ENCODE measurements at places on chromosomes 7 and 10. TPM values are rescaled to one million over a fixed set of nuclear protein-coding genes. Genes with fewer than 3 reads are reported as not detected.
A peak's percentile ranks its signal among the peaks of the same experiment; 100 is the strongest.

The PKD1L1 gene
- 0.18 TPM for total RNA-seq

DNA sequence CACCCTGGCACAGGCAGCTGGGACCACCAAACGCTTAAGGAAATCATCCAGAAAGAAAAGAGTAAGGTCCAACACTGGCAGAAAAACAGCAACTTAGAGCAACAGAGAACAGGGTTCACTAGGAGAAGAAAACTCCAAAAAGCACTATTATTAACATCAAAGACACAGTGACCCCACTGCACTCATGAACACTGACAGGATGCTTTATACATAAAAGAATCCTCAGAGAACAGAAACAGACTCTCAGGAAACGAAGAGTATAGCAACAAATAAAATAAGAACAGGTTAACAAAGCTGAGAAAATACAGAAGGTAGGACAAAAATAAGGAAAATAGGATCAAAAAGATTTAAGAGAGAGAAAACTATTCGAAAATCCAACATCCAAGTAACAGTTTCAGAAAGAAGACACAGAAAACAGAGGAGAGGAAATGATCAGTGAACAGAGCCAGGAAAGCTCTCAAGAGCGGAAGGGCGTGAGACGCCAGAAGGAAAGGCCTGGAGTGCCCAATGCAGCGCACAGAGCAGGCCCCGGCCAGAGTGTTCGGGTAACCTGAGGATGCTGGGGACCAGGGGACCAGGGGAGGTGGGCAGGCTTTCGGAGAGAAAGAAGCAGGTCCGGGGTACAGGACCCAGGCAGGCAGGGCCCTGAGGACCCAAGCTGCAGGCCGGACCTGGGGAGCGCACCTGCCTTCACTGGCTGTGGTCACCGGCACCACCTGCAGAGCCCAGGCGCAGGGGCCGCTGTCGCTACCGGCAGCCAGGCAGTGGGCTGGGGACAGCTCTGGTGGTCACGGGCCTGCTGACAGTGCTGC is 258.2 kb downstream of the MAD1L1 start:
- no peak for DNase-seq
- H3K4me1 ChIP-seq = peaks cover 8% of the 10 kb centered on the region
- H3K27ac ChIP-seq = peak overlapping the region; percentile 16
- no peaks in the 10 kb centered on the region for H3K27me3 ChIP-seq
- no peak overlapping the region for H3K4me3 ChIP-seq

DNA sequence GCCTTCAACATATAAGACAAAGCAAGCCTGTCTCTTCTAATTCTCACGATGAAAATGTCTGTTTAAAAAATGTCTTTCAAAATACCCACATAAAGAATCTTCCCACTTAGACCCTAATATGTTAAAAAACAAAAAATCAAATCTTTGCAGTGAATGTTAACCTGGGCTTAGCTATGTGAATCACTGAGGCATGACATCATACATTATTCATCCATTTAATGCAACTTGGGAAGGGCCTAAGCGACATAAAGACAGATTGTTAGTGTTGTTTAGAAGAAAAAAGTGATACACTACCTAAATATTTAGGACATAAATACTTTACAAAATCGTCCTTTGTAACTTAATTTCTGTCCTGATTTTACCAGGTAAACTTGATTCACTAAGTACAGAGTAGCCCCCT is 648.5 kb upstream of the NRP1 start:
- no peaks in the 10 kb centered on the region for H3K36me3 ChIP-seq
- peaks cover 6% of the 10 kb centered on the region for H3K4me1 ChIP-seq
- H3K27ac ChIP-seq = no peak overlapping the region
- peaks cover 9% of the 10 kb centered on the region for H3K27me3 ChIP-seq
- DNase-seq = no peak

GRCh38 chr10:43939939-43940820 is 291.5 kb upstream of the ZNF32 start:
- no peak overlapping the region for H3K4me3 ChIP-seq
- H3K36me3 ChIP-seq = no peaks in the 10 kb centered on the region
- H3K27ac ChIP-seq = no peak overlapping the region
- H3K27me3 ChIP-seq = peaks cover 16% of the 10 kb centered on the region

- H3K4me3 ChIP-seq = no peak overlapping the region
- no peaks in the 10 kb centered on the region for H3K36me3 ChIP-seq
These were observed 134.8 kb downstream of the PCDH15 start for GRCh38 chr10:54666192-54666591.
